Activated naive CD4-positive, alpha-beta T cell treated with anti-CD3 and anti-CD28 coated beads, Interleukin-2, amount 50 U/mL, for 72 hours (primary cell): ENCODE measurements at places on chromosomes 13 and 19. TPM values are rescaled to one million over a fixed set of nuclear protein-coding genes. Genes with fewer than 3 reads are reported as not detected.

DNA sequence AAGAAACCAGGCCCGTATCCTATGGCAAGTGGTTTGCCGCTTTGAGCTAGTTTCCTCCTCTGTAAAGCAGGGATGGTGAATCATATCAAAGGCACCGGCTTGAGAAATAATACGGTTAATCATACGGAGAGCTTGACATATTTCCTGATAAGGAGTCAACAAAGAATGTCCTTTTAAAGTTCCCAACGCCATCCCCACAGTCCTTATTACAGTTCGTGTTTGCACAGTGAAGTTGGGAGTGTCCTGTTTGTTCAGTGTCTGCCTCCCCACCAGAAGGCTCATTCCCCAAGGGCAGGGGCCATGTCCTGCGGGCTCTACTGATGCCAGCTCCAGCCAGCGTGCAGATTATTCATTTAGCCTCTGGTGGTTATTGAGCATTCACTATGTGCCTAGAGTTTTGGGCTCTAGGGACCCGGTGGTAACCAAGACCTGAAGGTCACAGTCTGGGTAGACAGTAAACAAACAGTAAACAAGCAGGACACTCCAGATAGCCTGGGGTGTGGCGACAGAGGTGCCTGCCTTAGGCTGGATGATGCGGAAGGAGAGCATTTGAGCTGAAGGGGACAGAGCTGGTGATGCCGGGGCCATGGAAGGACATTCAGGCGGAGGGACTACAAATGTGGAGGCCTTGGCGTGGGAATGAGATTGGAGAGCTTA lies 6.3 kb downstream of the GRAMD1A start:
- no peak for DNase-seq

DNA sequence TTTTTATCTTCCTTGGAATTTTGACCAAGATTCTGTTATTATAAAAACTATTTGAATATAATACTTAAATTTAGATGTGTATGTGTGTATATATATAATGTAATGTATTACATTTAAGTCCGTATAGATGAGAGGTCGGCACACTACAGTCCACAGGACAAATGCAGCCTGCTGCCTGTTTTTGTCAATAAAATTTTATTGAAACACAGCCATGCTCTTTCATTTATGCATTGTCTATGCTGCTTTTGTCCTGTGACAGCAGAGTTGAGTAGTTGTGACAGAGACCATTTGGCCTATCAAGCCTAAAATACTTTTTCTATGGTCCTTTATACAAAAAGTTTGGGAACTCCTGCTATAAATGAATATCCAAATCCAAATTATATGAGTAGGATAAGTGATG lies 69.7 kb downstream of the PCCA start:
- DNase-seq = no peak

DNA sequence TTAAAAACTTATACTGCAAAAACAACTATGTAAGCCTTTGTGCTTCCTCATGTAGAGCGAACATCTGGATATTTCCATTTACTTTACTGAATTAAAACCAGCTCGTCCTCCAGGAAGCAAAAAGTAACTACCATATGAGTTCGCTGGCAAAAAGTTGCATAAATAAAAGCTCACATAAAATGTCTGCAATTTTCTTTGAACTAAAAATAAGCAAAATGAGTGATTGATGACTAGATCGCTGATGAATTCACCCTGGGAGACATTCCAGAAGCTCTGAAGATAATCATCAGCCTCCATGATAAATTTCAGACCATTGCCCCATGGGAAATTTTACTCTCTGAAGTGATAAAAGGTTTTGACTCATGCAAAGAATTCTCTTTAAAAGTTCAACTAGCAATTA lies 67.3 kb upstream of the SACS start:
- DNase-seq = no peak

- no peak for DNase-seq
Measured at GRCh38 chr19:29842471-29843179, 30.8 kb downstream of the CCNE1 start.

DNA sequence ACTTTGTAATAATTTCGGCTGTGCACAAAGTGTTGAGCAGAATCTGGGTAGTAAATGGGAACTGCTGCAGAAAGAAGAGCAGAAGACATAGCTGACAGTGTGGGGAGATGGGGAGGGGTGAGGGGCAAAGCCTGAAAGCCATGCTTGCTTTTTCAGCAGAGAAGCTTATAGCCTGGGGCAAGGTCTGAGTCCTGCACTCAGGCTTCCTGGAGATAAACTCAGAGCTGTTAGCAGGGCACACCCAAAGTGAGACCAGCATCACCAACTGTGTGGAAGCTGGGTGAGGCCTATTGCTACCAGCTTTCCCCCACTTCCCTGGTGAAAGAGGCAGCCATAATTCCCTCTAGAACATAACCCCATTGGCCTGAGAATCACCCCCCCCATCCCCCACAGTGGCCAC lies 15.6 kb upstream of the LHFPL6 start:
- DNase-seq = no peak

- DNase-seq = no peak
Measured at GRCh38 chr19:11286312-11286974, 9.5 kb upstream of the TSPAN16 start.

- DNase-seq = no peak
Measured at GRCh38 chr19:16380943-16381755, 56.5 kb downstream of the KLF2 start.

The FSD1 gene
- total RNA-seq = 38.0 TPM
